Aortic smooth muscle cell (primary cell): ENCODE measurements at places on chromosomes 1 and 21. TPM values are rescaled to one million over a fixed set of nuclear protein-coding genes. Genes with fewer than 3 reads are reported as not detected.

The RGS13 gene
- not detected in 2 replicates for total RNA-seq

The ELOVL1 gene
- 76.0 and 82.8 TPM in 2 replicates for total RNA-seq

The GNG12 gene
- total RNA-seq: 300 and 324 TPM in 2 replicates

The ANGPTL3 gene
- total RNA-seq: not detected in 2 replicates

The TP73 gene
- total RNA-seq: not detected in 2 replicates

The CD1D gene
- total RNA-seq: under 0.01 TPM in 1 of 2 replicates, not detected in the other

The PRAMEF25 gene
- total RNA-seq: not detected in 2 replicates

The KIF26B gene
- total RNA-seq: under 0.01 and 0.19 TPM in 2 replicates

The IQGAP3 gene
- 18.8 and 25.0 TPM in 2 replicates for total RNA-seq

The CRNN gene
- not detected in 2 replicates for total RNA-seq

The MEX3A gene
- total RNA-seq: 0.40 and 0.50 TPM in 2 replicates

The CELF3 gene
- total RNA-seq: not detected in 2 replicates

The INKA2 gene
- 1.4 and 7.1 TPM in 2 replicates for total RNA-seq

The SGIP1 gene
- total RNA-seq: 31.7 and 61.1 TPM in 2 replicates

The C1orf141 gene
- total RNA-seq: not detected in 2 replicates

The MAN1A2 gene
- 58.2 and 74.9 TPM in 2 replicates for total RNA-seq

The LENEP gene
- 0.66 and 0.99 TPM in 2 replicates for total RNA-seq

The C8A gene
- total RNA-seq: not detected in 2 replicates

The SERINC2 gene
- 1.7 and 2.1 TPM in 2 replicates for total RNA-seq

The OBSCN gene
- 2.7 and 2.9 TPM in 2 replicates for total RNA-seq
